CD8-positive, alpha-beta memory T cell (primary cell): ENCODE measurements at places on chromosomes 13 and 19. TPM values are rescaled to one million over a fixed set of nuclear protein-coding genes. Genes with fewer than 3 reads are reported as not detected.
A peak's percentile ranks its signal among the peaks of the same experiment; 100 is the strongest.

DNA sequence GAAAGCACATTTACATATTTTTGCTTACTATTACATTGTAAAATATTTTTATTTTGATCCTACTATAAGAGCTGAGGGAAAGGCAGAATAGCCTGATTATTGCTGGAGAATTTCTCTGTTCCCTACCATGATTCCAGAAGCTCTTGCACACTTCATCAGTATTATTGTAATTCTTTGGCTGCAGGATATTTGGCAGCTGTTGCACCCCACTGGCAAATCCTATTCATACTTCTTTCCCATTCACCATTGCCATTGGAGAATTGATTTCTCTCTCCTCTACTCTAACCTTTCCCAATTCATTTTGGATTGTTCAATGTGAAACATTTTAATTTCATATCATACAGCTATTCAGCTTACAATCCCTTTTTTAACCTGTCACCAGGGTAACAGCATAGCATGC is 238.0 kb downstream of the GGACT start:
- no peaks in the 10 kb centered on the region for H3K36me3 ChIP-seq
- no peak for DNase-seq
- H3K27me3 ChIP-seq: no peaks in the 10 kb centered on the region
- no peak overlapping the region for H3K4me3 ChIP-seq
- H3K4me1 ChIP-seq: no peaks in the 10 kb centered on the region

DNA sequence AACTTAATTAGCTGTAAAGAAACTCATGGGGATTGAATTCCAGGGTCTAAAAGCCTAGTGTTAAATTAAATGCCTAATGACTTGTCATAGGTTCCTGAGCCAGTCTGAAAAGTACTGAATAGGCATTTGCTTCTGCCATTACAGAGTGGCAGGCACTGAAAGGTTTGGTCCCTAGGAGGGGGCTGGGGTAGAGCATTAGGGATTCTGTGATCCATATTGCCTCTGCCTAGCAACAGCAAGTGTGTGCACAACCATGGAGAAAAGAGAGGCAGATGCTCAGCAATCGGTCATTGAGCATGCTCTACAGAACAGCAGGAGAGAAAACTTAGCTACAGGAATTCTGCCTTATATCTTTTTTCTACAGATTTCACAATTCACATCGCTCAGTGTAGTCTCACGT is 133.5 kb downstream of the TRPC4 start:
- no peak overlapping the region for H3K27ac ChIP-seq
- no peaks in the 10 kb centered on the region for H3K27me3 ChIP-seq
- H3K36me3 ChIP-seq: no peaks in the 10 kb centered on the region
- H3K4me3 ChIP-seq: no peak overlapping the region
- H3K4me1 ChIP-seq: no peaks in the 10 kb centered on the region

DNA sequence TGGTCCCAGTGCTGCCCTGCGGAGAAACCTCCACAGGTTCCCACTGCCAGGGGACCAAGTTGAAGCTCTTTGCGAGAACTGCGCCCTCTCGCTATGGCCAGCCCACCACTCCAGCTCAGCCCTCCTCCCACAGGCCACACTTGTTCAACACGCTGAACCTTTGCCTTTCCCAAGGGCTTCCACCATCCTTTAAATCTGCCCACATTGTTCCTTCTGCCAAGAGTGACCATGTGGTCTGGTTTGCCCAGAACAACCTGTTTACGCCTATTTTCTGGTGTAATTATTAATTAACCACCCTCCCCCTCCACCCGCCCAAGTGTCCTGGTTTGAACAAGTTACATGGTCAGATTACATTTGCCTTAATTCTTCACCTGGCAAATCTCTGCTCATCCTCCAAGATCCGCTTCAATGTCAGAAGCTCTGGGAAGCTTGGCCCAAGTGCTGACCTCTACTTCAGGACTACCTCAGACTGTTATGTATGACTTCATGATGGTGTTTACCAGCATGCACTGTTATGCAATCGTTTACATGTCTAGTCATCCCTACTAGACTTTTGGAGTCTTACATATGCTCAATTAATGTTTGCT is 12.0 kb upstream of the USP12 start:
- no peaks in the 10 kb centered on the region for H3K4me1 ChIP-seq
- H3K27me3 ChIP-seq: no peaks in the 10 kb centered on the region
- DNase-seq: no peak
- H3K36me3 ChIP-seq: no peaks in the 10 kb centered on the region
- H3K27ac ChIP-seq: no peak overlapping the region
- no peak overlapping the region for H3K4me3 ChIP-seq

DNA sequence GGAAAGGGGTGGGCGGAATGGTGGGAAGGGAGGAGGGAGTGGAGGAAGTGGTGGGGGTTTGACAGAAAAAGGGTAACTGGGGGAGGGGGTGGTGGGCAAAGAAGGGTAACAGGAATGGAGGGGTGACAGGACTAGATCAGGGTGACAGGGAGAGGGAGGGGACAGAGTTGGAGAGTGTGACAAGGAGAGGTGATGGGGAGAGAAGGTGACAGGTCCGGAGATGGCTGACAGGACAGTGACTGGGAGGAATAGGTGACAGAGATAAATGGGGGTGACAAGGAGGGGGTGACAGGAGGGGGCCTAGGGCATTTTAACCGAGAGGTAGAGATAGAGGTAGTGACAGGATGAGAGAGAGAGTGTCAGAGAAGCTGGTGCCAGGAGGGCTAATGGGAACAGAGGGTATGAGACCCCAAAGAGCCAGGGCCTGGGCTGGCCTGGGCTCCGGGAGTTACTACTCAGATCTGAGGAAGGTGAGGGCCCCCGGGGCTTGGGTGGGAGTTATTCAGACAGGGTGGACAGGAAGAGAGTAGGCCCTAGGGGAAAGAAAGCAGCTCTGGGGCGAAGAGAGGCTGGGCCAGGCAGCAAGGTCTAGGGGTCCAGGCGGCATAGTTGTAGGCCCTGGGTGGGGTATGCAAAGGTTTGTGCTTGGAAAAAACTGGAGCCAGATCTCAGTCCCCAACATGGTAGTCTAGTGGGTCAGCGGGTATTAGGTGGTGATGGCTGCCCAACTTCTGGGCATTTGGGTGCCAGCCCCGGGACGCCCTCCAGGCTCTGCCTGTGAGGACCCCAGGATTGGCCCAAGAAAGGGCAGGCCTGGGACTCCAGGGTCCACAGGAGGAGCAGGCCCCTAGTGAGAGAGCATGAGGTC is 660 bp downstream of the CIC start:
- H3K36me3 ChIP-seq: peaks cover 5% of the 10 kb centered on the region
- H3K27me3 ChIP-seq: no peaks in the 10 kb centered on the region
- peak overlapping the region; percentile 94 for H3K27ac ChIP-seq
- H3K4me3 ChIP-seq: peak overlapping the region; percentile 66
- peaks cover 29% of the 10 kb centered on the region for H3K4me1 ChIP-seq
- DNase-seq: peak; percentile 48

DNA sequence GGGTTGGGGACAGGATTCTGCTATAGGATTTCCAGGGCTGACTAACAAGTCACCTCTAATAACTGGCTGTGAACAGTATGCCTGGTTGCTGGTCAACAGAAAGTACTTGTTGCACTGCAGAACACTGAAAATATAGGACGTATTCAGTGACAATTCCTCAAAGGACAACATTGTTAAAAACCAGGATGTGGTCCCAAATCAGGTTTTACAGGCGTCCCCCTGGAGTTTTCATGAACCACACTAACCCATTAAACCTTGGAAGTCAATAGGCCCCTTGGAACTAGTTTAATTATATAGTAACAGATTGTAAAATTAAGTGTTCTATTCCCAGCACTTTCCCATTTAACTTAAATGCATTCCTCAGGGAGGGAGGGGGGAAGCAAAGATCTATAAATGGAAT is 495.4 kb downstream of the TBC1D4 start:
- no peak for DNase-seq
- H3K4me1 ChIP-seq: no peaks in the 10 kb centered on the region
- no peaks in the 10 kb centered on the region for H3K36me3 ChIP-seq
- H3K27me3 ChIP-seq: no peaks in the 10 kb centered on the region

KCNJ14 gene
- 2.0 TPM for total RNA-seq

DNA sequence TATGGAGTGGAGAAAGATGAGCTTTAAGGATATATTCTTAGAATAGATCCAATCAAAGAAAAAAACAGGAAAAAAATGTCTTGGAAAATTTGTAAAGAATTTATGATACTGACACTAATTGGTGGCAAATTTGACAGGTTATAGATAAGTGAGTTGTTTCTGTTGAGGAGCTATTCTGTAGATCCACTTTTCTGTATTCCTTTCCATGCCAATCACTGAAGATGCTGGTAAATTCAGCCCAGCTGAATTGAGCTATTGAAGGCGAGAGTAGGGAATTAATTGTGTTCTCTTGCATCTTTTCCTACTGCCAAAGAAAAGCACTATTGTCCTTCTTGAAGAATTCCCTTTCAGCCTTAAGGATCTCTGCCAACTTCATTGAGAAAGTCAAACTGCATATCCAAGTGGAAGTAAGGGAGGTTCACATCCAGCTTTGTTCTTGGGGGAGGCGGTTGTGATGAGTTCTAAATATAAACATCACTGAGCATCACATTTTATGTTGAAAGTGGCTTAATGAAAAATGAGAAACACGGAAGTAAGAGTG is 113.1 kb downstream of the PCDH9 start:
- H3K4me1 ChIP-seq: no peaks in the 10 kb centered on the region
- no peak for DNase-seq
- H3K27me3 ChIP-seq: no peaks in the 10 kb centered on the region
- no peaks in the 10 kb centered on the region for H3K36me3 ChIP-seq
- H3K27ac ChIP-seq: no peak overlapping the region

UQCRFS1 gene
- total RNA-seq: 51.0 TPM

DNA sequence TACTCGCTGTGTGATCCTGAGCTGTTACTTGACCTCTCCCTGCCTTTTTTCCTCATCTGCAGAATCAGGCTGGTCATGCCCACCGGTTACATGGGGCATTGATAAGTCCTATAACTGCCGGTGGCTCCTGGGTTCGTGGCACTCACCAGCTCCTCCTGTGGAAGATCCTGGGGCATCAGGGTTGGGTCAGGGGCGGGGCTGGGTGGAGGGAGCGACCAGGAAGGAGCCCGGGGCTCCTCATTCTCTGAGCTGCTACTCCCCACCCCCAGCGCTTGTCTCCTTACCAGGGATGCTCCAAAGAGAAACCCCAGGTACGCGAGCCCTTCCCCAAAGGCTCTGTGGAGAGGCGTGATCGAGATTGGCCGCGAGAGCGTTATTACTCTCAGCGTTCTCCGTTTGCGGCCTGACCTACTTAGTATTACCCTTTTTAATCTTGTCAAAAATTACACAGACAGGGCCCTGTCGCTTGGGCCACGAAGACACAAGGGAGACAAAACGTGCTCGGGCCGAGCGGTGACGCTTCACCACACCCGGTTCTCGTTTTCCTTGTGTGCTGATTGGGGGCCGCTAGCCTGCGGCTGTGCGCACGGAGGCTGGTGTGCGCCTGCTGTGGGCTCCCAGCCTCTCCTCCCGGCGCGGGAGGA is 10.7 kb downstream of the HDGFL2 start:
- no peak for DNase-seq
- no peak overlapping the region for H3K27ac ChIP-seq
- H3K36me3 ChIP-seq: no peaks in the 10 kb centered on the region

DNA sequence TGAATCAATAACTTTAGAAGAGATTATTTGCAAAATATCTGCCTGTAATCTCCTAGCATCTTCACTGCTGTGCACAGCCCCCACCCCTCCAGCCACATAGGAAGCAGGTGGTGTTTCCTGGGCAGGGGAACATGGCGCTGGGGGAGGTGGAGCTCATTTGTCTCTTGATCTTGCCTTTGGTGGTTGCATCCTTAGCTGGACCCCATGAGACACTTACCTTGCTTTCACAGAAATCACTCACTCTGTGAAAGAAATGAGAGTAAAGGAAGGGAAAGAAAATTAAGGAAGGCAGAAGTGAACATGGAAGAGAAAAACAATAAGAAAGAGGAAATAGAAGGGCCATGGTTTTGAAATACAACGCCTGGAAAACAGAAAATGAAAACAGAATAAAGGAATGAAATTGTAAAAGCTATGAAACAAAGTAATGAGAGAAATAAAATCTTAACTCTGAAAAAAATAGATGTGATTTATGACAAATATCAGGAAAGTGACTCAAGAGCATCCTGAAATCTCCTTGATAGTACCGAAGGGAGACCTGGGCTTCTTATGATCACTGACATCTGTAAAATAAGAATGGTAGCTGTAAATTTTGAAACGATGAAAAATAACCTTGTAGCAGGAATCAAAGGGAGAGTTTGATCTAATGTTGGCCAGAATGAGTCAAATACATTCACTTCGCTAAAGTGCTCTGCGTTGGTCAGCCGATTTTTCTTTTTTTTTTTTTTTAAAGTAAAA is 17.2 kb upstream of the RNASEH2B start:
- peaks cover 34% of the 10 kb centered on the region for H3K4me1 ChIP-seq
- H3K36me3 ChIP-seq: no peaks in the 10 kb centered on the region
- peak overlapping the region; percentile 32 for H3K4me3 ChIP-seq
- DNase-seq: peak; percentile 33
- no peak overlapping the region for H3K27ac ChIP-seq

DNA sequence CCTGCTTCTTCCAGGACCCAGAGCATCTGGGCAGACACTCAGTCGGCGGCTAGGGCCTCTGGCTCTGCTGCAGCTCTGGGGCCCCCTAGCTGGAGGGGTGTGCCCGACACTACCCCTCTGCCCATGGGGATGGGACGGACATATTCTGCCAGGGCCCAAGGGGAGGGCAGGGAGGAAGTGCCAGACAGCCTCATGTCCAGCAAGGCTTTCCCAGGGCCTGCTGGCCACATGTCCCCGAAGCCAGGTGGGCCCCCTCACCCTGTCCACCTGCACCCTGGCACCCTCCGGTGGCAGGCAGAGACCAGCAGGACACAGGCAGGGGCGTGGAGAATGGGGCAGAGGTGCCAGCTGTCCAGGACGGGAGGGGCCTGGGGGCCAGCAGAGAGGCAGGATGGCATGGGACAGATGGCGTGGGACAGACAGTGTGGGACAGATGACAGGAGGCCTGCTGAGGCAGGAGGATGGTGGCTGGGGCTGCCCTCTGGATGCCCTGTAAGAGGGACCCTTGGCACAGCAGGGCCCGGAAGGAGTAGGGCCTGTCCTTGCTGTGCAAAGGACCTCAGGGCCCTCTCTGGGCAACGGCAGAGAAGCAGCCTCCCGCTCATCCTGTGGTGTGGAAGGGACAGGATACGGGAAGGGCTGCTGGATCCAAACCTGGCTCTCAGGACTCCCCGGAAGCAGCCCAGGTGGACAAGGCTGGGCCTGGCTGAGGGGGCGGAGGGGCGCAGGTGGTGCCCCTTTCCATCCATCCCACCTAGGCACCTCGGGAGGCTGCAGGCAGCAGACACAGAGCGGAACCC is 29.1 kb downstream of the CEBPG start:
- DNase-seq: no peak
- H3K27ac ChIP-seq: no peak overlapping the region
- H3K36me3 ChIP-seq: no peaks in the 10 kb centered on the region
- no peaks in the 10 kb centered on the region for H3K27me3 ChIP-seq
- H3K4me1 ChIP-seq: no peaks in the 10 kb centered on the region

DNA sequence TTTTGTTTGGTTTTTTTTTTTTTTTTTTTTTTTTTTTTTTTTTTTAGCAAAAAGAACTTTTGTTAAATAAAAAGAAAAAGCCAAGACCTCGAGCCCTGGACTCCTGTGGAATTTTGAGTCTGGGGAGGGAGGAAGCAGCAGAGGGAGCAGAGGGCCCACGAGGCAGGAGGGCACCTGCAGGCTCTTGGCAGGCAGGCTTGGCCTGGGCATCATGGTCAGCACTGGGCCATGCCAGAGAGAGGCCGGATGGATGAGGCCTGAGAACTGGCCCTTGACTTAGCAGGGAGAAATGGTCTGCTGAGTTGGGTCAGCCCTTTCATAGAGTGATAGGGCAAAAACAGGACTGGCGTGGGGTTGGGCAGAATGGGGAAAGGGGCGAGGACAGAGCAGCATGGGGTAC is 100.4 kb downstream of the GPR12 start:
- H3K4me3 ChIP-seq: no peak overlapping the region
- no peaks in the 10 kb centered on the region for H3K4me1 ChIP-seq
- no peak for DNase-seq
- no peaks in the 10 kb centered on the region for H3K36me3 ChIP-seq

- no peak overlapping the region for H3K27ac ChIP-seq
- no peaks in the 10 kb centered on the region for H3K36me3 ChIP-seq
- peaks cover 11% of the 10 kb centered on the region for H3K27me3 ChIP-seq
Measured at GRCh38 chr19:50663482-50663790, 14.2 kb downstream of the C19orf81 start.
